DMS79 treated with DMSO at 0.1 percent for 48 hours (cell line): ENCODE measurements at places on chromosomes 1 and 21.
A peak's percentile ranks its signal among the peaks of the same experiment; 100 is the strongest.

DNA sequence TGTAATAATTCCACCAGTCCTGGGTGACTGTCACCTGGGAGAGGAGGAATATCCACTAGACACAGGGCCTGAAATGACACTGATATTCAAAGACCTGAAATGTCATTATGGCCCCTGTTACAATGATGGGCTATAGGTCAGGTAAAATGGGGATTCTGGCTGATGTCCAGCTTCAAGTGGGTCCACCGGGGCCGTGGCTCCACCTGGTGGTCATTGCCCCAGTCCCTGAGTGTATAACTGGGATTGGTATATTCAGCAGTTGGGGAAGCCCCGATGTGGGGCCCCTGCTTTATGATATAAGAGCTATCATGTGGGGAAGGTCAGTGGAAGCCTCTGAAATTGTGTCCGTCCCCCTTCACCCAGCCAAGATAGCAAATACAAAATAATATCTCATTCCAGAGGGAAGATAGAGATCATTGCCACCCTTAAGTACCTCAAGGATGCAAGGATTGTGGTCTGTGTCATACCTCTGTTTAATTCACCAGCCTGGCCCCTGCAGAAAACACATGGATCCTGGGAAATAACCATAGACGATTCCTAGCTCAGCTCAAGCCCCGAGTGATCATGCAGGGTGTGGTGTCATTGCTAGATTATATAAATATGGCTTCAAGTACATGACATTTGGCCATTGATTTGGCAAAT is 19.4 kb downstream of the PLEKHO1 start:
- DNase-seq, result no peak

DNA sequence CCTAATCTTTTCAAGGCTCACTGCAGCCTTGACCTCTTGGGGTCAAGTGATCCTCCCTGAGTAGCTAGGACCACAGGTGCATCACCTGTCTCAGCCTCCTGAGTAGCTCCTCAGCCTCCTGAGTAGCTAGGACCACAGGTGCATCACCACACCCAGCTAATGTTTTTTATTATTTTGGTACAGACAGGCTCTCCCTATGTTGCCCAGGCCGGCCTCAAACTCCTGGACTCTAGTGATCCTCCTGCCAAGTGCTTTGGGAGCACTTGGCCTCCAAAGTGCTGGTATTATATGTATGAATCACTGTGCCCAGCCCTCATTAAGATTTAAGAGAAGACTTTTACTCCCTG is 58.5 kb upstream of the S1PR1 start:
- DNase-seq, result no peak

GRCh38 chr1:155504207-155504606 is 58.4 kb downstream of the ASH1L start:
- DNase-seq, result no peak

DNA sequence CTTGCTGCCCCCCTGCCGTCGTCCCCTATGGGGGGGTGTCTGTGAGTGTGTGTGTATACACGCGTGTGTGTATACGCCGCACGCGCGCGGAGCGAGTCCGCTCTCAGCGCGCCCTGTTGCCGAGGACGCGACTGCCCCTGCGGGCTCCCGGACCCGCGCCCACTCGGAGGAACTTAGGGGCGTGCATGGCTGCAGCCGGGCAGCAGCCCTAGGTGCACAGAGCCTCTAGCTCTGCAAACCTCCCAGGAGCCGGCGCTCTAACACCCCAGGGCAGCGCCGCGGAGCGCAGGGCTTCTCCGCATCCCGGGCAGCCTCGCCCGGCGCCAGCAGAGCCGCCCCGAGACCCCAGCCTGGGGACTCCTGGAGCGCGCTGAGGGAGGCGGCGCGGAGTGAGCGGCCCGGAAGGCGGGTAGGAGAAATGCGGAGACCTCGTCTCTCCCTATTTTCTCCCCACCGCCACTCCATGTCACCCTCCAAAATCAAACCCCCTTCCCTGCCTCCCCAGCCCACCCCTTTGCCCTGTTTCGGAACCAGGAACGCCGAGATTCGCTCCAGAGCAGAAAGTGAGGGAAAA is 574 bp downstream of the ITPKB start:
- DNase-seq, result peak; percentile 59

- DNase-seq, result no peak
Measured at GRCh38 chr21:15264084-15264665, 199.4 kb upstream of the NRIP1 start.

- DNase-seq, result no peak
Measured at GRCh38 chr1:56508523-56508983, 70.8 kb downstream of the PLPP3 start.

DNA sequence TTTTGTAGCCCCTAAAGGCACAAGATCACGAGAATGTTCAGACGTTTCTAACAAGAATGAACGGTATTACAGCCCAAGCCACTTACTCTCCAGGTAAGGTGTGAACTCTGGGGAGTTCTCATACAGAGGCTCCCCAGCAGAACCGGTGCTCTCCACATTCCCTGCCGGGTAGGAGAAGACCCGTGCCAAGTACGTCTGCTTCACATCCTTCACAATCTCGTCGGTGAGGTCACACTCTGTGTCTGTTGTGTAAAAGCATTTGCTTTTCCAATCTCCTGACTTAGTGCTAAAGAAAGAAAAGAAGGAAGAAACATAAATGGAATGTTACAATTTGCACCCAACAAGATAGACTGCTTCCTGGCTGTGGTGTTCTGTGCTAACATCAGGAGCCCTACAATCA is 5.7 kb downstream of the F3 start:
- DNase-seq, result no peak

DNA sequence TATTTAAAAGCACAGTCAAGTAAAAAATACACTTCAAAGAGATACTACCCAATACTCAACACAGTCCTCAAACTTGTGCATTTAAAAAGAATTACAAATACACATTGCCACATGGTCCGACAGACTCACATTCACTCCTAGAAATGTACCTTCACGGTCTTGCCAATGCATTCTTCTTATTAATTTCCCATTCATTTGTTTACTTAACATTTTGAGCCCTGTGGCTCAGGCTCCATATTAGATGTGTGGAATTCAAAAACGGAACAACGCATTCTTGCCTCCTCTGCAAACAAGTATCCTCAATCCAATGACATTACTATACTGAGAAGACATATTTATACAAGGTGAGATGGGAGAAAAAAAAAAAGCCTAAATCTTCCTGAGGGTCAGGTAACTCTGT is 2.5 kb upstream of the DUSP23 start:
- no peak for DNase-seq

- DNase-seq, result no peak
Measured at GRCh38 chr21:44449473-44450363, 5.6 kb upstream of the LRRC3 start.

- peak; percentile 56 for DNase-seq
Measured at GRCh38 chr21:41167348-41168342, at the start of gene BACE2. Gene BACE2, plus strand, starts transcription at chr21:41168160. Its CDS starts 104 bp downstream, at chr21:41168264.

DNA sequence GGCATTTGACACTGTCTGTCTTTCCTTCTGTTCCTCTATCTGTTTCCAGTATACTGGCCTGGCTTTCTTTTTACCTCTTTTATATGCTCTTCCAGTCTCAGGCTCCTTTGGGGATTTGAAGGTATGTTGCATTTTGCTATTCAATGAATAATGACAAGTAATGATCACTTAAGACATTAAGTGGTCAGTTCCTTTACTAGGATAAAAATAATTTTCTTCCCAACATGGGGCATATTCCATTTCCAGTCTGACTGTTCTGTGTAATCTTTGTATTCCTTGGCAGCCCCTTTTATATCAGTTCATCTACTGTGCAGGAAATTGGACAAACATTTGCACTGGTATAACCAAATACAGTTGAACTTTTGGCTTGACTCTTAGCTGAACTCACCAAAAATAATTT is 15.6 kb downstream of the METTL18 start:
- DNase-seq, result no peak

DNA sequence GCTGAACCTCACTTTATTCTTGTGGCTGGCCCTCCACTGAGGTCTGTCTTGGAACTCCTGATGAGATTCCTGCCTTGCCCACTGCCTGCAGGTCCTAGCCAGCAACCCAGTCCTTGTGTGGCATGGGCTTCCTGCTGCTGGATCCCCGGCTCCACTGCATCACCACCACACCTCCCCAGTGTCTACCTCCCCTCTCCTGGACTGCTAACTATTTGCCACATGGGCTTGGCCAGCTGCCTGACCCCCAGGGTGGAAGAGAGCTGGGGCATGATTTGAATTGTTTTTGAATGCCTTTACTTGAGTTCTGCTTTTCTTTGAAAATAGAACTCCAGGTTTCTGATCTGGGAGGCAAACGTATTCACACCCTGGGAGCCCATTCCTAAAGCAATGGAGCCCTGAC is 41.2 kb downstream of the SPAG17 start:
- no peak for DNase-seq
